Stimulated activated CD4-positive, alpha-beta T cell treated with anti-CD3 and anti-CD28 coated beads, Interleukin-4, amount 100 ng/mL, for 4 hours (primary cell): ENCODE measurements at places on chromosomes 4 and X.

- DNase-seq = no peak
These were observed 31.8 kb upstream of the GJB1 start for GRCh38 chrX:71191248-71191647.

- no peak for DNase-seq
These were observed 113.2 kb upstream of the SPRY1 start for GRCh38 chr4:123283371-123283895.

DNA sequence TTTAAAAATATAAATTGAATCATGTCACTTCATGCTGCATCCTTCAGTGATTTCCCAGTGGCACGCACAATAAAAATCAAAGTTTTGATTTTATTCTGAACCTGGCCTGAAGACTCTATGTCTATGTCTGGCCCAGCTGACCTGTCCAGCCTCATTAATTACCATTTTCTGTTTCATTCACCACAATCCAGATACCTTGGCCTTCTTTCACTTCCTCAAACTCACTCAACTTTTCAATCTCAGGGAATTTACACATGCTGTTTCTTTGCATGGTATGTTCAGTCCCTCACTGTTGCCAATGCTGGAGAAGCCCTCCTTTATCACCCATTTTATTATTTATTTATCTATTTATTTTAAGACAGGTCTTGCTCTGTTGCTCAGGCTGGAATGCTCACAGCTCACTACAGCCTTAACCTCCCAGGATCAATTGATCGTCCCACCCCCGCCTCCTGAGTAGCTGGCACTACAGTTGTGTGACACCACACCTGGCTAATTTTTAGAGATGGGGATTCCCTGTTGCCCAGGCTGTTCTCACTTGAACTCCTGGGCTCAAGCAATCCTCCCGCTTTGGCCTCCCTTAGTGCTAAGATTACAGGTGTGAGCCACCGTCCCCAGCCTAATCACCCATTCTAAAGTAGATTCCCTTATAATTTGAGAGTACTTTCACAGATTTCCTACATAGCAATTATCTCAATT, 43.1 kb downstream of the ZGRF1 start:
- DNase-seq = no peak

DNA sequence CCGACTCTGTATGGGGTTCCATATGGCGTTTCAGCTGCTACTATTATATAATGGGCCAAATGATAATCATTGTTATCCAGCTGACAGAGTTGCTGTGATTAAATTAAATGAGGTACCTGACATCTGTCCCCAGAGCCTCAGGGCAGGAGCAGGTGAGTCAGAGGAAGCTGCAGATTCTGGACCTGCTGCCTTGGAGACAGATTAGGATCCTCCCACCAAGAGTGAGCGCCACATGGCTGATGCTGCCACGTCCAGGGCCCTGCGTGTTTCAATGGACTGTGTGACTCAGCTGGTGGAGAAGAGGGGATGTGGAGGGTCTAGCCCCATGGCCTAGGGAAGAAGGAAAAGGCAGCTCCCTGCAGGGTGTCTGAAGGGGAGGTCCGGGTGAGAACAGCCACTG, 28.3 kb upstream of the UXT start:
- no peak for DNase-seq

- no peak for DNase-seq
These were observed 152.3 kb downstream of the AMELX start for GRCh38 chrX:11445540-11445939.
